ENCODE measurements at places on chromosomes 5 and 9.
A peak's percentile ranks its signal among the peaks of the same experiment; 100 is the strongest.

DNA sequence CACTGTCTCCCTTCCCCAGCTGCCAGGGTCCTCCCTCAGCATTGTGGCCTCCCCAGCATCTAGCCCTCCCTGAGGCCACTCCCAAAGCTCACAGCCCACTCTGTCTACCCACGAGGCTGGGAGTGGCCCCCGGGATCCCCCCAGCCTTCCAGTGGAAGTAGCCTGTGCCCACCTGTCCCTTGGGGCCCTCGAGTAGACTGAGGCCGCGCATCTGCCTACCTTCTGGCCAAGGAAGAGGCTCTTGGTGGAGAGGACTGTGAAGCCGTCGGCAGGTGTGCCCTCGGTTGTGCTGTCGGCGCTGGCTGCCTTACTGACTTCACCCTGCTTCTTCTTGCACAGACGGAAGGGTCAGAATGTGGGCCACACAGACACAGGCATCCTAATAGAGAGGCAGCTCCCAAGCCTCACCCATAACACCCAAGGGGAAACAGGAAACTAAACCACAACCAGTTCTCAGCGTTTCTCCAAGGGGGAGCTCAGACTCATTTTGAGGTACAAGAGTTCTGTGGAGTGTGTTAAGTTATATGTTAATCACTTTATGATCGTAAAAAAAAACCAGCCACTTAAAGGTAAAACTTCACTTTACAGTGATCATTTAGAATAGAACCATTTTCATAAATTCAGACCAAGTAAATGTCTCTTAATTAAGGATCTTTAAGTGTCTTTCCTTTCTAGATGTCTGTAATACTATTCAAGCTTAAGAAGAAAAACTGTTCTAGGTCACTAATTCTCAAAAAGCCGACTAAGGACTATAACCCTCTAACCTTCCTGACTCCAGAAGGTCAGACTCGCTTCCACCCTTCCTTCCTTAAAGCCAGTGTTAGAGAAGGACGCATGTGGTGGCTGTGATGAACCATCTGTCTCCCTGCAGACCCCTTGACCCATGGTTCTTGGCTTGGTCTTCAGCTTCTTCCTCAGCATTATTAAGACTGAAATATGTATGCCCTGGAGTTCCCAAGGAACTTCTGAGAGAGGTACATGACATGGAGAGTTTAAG, 38.5 kb downstream of the MACROH2A1 start:
- no peak for DNase-seq

DNA sequence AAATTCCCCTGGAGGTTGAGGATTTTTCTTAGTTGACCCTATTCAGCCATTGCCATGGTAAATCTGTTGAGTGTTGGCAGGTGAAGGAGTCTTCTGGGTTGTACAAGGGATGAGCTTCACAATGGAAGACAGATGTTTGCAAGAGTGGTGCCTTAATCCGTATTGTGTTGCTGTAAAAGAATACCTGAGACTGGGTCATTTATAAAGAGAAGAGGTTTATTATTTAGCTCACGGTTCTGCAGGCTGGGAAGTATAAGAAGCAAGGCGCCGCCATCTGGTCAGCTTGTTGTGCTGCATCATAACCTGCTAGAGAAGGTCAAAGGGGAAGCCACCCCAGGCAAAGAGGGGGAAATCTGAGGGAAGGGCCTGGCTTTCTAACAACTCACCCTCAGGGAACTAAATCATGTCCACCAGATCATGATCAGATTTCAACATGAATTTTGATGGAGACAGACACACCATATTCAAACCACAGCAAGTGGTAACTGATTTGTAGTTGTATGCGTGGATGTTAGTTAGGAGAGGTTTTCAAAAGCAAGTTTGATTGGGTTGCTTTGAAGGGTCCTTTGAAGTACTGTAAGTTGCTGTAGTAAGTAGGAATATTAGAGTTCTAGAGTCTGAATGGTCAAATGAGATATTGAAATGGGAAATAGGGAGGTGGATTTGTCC, 2.5 kb downstream of the TNPO1 start:
- peak; percentile 41 for DNase-seq

- no peak for DNase-seq
Measured at GRCh38 chr9:16052757-16053530, 500.1 kb downstream of the CCDC171 start.

- DNase-seq, result no peak
Measured at GRCh38 chr9:130756037-130756436, 62.5 kb downstream of the EXOSC2 start.

DNA sequence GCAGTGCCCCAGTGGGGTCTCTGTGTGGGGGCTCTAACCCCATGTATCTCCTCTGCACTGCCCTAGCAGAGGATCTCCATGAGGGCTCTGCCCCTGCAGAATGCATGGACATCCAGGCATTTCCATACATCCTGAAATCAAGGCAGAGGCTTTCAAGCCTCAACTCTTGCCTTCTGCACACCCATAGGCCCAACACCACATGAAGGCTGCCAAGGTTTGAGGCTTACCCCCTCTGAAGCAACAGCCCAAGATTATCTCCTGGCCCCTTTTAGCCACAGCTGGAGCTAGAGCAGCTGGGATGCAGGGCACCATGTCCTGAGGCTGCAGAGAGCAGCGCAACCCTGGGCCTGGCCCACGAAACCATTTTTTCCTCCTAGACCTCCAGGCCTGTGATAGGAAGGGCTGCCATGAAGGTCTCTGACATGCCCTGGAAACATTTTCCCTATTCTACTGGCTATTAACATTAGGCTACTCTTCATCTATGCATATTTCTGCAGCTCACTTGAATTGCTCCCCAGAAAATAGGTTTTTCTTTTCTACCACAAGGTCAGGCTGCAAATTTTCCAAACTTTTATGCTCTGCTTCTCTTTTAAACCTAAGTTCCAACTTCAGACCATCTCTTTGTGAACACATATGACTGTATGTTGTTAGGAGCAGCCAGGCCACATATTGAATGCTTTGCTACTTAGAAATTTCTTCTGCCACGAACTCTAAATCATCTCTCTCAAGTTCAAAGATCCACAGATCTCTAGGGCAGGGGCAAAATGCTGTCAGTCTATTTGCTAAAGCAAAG, 18.4 kb downstream of the NR3C1 start:
- no peak for DNase-seq

DNA sequence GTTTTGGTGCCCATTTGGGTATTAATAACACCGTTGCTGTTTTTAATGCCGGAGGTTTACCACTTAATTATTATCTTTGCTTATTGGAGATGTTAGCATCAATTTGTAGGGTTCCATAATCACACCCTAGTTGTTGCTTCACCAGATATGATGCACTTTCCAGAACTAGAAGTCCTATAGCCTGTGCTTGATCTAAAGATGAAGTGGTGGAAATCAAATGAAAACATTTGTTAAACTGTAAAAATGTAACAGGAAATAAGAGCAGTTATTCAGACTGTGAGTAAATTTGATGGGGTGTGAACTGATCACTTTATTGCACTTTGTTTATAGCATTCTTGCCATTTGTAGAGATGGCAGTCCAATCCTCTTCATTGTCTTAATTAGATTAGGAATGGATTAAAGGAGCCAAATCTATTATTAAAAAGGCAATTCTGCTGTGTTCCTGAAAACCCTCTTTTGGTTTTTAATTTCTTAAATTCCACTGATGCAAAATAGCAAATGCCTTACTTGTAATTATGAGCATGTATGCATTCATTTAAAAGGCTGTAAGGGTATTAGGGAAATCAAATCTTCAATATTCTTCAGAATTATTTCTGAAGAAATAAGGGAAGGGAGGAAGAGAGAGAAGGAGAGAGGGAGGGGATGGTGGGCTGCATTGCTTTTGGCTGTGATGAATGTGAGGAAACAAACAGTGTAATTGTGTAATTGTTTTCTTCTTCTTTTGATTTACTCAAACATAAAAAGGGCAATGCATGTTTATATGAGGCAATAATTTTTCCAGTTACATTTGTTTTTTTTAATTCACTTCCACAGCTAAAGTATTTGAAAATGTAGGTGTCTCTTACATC, 675.2 kb upstream of the WWC1 start:
- DNase-seq, result no peak

- no peak for DNase-seq
Measured at GRCh38 chr9:133119846-133120500, 1.1 kb downstream of the RALGDS start.

- no peak for DNase-seq
Measured at GRCh38 chr9:5854063-5854790, 21.3 kb upstream of the ERMP1 start.

DNA sequence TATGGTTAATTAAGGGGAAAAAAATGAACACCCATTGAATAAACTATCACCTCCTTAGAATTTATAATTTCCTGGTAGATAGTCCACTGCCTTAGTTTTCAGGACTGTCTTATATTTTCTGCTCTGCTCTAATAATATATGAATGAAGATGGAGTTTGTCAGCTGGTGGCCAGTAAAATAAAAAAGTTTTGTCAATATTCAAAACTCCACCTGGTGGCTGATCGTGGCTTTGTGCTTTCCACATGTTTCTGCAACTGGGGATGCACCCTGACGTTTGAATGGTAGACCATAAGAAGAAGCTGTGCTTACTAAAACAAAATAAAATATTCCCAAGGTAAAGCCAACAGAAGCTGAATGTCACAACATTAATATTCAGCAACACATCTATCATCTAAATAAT, 286.6 kb upstream of the IZUMO3 start:
- DNase-seq, result no peak

- no peak for DNase-seq
Measured at GRCh38 chr5:57175551-57176309, 1.9 kb downstream of the GPBP1 start.

DNA sequence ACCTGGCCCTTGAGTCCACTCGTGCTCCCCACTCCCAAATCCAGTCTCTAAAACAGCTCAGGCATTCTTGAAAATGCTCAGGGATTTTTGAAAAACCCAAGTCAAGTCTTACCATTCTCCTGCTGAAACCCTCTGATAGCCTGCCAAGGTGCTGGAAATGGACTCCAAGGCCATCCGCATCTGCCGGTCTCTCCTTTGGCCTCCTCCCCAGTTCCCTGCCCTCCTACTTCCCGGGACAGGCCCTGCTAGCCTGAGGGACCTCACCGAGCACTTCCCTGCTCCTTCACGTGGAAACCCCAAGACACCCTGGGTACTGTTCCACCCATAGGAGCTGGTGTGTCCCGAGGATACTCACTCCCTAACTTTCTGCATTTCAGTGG, 49.8 kb upstream of the GADD45G start:
- DNase-seq, result no peak

All from NCI-H510A (cell line).